Endothelial cell of umbilical vein (primary cell): ENCODE measurements at places on chromosomes 13 and 19. TPM values are rescaled to one million over a fixed set of nuclear protein-coding genes. Genes with fewer than 3 reads are reported as not detected.

Gene OR10H1
- total RNA-seq: not detected in 2 replicates

DNA sequence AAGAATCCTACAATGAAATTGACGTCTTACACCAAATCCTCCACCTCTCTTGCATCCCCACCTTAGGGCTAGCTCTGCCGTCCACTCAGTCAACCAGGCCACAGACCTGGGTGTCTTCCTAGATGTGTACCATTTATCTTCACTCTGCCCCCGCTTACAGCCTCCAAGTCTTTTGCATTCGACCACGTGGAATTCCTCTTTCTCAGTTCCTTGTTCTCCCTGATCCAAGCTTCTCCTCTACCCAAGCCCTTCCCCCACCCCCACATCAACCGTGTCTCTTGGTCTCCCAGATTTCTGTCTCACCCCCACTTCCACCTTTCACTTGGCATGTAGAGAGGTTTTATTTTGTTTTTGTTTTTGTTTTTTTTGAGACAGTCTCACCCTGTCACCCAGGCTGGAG is 1.2 kb upstream of the DMWD start:
- no peak for DNase-seq

Gene KIR3DL1
- total RNA-seq: not detected in 2 replicates

Gene PCP2
- total RNA-seq: not detected in 2 replicates

Gene BSPH1
- total RNA-seq: not detected in 2 replicates

Gene MISP
- total RNA-seq: not detected in 2 replicates

- DNase-seq: no peak
Measured at GRCh38 chr19:10211691-10212090, 16.9 kb upstream of the DNMT1 start.

GRCh38 chr13:108226184-108226583 is 8.0 kb downstream of the ABHD13 start:
- no peak for DNase-seq

- DNase-seq: no peak
Measured at GRCh38 chr13:61797397-61797796, 381.7 kb upstream of the PCDH20 start.

DNA sequence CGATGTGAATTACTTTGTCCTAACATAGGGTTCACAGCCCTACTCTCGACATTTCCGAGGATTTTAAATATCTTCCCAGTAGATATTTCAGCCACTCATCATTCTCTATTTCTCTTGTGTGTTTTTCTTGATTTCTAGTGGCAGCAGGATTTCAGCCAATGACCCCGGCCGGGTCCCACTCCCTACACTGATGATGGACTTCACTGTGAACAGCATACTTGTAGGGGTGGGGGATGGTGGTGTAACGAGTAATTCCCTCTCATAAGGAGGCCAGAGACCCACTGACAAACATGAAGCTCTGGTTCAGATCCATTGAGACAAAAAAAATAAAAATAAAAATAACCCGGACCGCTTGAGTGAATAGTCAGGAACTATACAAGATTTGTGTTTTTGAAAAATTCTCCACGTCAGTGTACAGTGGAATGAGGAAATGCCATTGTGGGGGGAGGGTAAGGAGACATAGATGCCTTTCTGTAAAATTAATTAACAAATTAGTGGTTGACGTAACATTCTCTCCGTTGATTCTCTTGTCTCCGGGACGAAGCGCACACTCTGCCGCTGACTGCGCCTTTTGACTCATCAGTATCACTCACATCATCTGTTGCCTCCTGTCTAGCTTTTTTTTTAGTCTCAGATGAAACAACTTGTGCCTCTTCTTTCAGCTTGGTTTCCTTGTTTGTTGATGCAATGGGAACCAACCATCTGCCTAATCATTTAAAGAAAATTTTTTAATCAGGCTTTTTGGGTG is 48.8 kb upstream of the IRS2 start:
- no peak for DNase-seq

Gene TMEM221
- total RNA-seq: not detected in 2 replicates

Gene TMC4
- total RNA-seq: 0.71 and 0.74 TPM in 2 replicates

- DNase-seq: peak; percentile 70
Measured at GRCh38 chr19:55088543-55089341, 13.1 kb downstream of the EPS8L1 start.

GRCh38 chr13:95652821-95653220 is 8.3 kb upstream of the DZIP1 start:
- DNase-seq: no peak

Gene RUVBL2
- 110 and 115 TPM in 2 replicates for total RNA-seq

Gene PBX4
- total RNA-seq: not detected in 2 replicates

Gene TEX101
- total RNA-seq: not detected in 2 replicates

DNA sequence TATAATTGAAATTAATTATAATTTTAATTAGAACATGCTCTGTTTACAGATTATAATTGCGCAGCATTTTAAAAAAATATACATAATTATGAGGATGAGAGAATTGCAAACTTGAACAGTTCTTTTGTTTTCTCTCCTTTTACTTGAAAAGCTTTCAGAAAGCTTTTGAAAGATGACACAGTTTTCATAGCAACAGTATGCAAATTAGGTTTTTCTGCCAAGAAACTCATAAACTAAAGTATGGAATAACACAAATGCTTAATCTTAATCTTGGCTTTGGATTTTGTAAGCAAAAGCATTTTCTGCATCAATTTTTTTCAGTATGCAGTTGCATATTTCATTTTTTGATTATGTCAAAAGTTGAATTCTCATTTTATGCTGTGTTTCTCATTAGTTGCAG is 32.8 kb upstream of the AKAP11 start:
- no peak for DNase-seq

GRCh38 chr19:28386470-28386869 is 826.5 kb downstream of the UQCRFS1 start:
- DNase-seq: no peak

GRCh38 chr13:109636736-109637135 is 149.6 kb downstream of the IRS2 start:
- no peak for DNase-seq

Gene NCLN
- 96.2 and 102 TPM in 2 replicates for total RNA-seq

GRCh38 chr19:42202290-42202880 is 15.1 kb downstream of the DEDD2 start:
- DNase-seq: no peak

- DNase-seq: no peak
Measured at GRCh38 chr19:4847190-4847973, 15.9 kb upstream of the TICAM1 start.

GRCh38 chr19:47097396-47098201 is 16.0 kb downstream of the ZC3H4 start:
- no peak for DNase-seq

Gene RPS28
- 1,555 and 1,664 TPM in 2 replicates for total RNA-seq
